ENCODE measurements at places on chromosomes 4 and X. TPM values are rescaled to one million over a fixed set of nuclear protein-coding genes. Genes with fewer than 3 reads are reported as not detected.

- DNase-seq: no peak
- H3K36me3 ChIP-seq: no peaks in the 10 kb centered on the region
- peak overlapping the region; percentile 58 for H3K4me3 ChIP-seq
- no peaks in the 10 kb centered on the region for H3K4me1 ChIP-seq
Observed at GRCh38 chrX:119398587-119398973, 556 bp upstream of the SLC25A43 start.

DNA sequence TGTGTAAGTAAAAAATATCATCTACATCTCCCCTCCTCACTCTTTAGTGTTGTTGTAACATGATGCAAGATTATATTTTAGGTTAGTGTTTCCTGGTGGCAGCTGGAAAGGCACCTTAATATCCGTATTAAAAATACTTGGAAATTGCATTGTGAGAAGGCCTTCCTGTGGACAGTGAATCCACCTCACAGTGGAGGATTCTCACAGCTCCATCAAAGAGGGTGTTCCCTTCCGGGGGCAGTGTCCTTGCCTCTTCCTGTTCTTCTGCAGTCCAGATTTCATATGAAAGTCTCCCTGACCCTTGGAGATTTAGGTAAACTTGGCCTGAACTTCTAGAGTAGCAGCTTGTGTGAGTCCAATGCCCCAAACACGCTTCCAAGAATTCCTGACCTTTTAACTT lies 29.9 kb upstream of the GAB1 start:
- no peak for DNase-seq
- H3K27ac ChIP-seq: no peak overlapping the region
- H3K36me3 ChIP-seq: no peaks in the 10 kb centered on the region
- H3K4me3 ChIP-seq: no peak overlapping the region
- H3K27me3 ChIP-seq: no peaks in the 10 kb centered on the region
- no peaks in the 10 kb centered on the region for H3K4me1 ChIP-seq

GRCh38 chr4:52431869-52432268 lies 227.2 kb downstream of the USP46 start:
- H3K4me3 ChIP-seq: no peak overlapping the region
- no peak overlapping the region for H3K27ac ChIP-seq
- H3K36me3 ChIP-seq: peaks cover 2% of the 10 kb centered on the region
- no peaks in the 10 kb centered on the region for H3K27me3 ChIP-seq

DNA sequence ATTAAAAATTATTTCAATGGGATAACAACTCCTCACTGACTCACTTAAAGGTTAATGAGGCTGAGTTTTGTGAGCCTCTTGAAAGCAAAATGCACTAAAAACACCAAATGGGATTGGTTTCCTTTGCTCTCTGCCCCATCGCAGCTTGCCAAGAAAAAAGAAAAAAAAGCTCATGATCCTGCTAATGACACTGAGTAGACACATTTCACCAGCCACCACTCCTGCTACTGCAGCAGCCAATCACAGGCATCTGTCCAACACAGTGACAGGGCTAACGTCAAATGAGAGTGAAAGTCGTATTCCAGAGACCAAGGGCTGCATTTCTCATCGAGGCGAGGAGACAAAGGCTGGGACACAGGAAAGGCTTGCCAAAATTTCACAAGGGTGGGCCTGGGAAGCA lies 5.2 kb downstream of the APBB2 start:
- no peak overlapping the region for H3K27ac ChIP-seq
- no peaks in the 10 kb centered on the region for H3K36me3 ChIP-seq
- H3K27me3 ChIP-seq: no peaks in the 10 kb centered on the region

- no peaks in the 10 kb centered on the region for H3K27me3 ChIP-seq
- H3K36me3 ChIP-seq: no peaks in the 10 kb centered on the region
- DNase-seq: no peak
- no peaks in the 10 kb centered on the region for H3K4me1 ChIP-seq
Observed at GRCh38 chrX:46179748-46180147, 365.5 kb downstream of the ZNF674 start.

DNA sequence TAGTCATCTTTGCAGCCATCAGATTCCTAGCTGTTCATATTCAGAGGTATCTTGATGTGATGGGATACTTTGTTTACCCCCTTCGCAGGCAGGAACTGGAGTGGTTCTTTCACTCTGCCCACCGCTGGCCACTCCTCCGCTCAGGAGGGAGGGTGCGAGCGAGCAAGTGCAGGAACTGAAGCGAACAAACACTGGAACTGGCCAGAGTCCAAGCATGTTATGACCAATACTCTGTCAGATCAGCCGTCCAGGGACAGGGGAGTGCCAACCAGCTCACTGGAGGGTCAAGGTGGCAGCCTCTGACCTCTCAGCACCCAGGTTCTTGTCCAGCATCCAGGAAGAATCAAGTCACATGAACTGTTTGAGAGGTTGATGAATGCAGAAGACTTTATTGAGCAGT lies 18.0 kb upstream of the MANBA start:
- H3K4me3 ChIP-seq: no peak overlapping the region
- no peak for DNase-seq
- no peaks in the 10 kb centered on the region for H3K4me1 ChIP-seq
- H3K27ac ChIP-seq: no peak overlapping the region

GRCh38 chr4:35228313-35228712 lies 1016.0 kb downstream of the ARAP2 start:
- H3K4me3 ChIP-seq: no peak overlapping the region
- no peak overlapping the region for H3K27ac ChIP-seq
- H3K36me3 ChIP-seq: no peaks in the 10 kb centered on the region
- no peaks in the 10 kb centered on the region for H3K27me3 ChIP-seq

GRCh38 chr4:88063634-88064296 lies 56.3 kb downstream of the PKD2 start:
- no peaks in the 10 kb centered on the region for H3K27me3 ChIP-seq
- H3K27ac ChIP-seq: no peak overlapping the region
- H3K4me3 ChIP-seq: no peak overlapping the region
- H3K4me1 ChIP-seq: no peaks in the 10 kb centered on the region
- no peak for DNase-seq

DNA sequence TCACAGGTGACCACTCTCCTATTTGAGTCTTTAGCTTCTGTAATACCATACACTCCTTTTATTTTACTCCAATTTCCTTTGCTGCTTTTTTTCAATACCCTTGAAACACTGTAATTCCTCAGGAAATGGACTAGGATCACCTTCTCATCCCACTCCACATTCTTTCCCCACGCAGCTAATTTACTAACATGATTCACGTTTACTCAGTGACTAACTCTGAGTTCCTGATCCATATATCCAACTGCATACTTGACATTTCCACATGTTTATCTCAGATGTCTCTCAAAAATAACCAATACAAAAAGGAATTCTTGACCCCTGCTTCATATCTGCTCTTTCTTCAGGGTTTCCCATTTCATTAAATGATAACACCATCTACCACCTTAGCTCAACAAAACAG lies 19.9 kb downstream of the RPS6KA6 start:
- H3K4me1 ChIP-seq: no peaks in the 10 kb centered on the region
- H3K36me3 ChIP-seq: no peaks in the 10 kb centered on the region
- DNase-seq: no peak

GRCh38 chr4:148443512-148444295 lies 1.5 kb upstream of the NR3C2 start:
- H3K27ac ChIP-seq: no peak overlapping the region
- DNase-seq: peak; percentile 89
- peak overlapping the region; percentile 71 for H3K4me3 ChIP-seq
- H3K27me3 ChIP-seq: no peaks in the 10 kb centered on the region
- no peaks in the 10 kb centered on the region for H3K4me1 ChIP-seq
- no peaks in the 10 kb centered on the region for H3K36me3 ChIP-seq

- peak overlapping the region; percentile 87 for H3K27ac ChIP-seq
- no peaks in the 10 kb centered on the region for H3K27me3 ChIP-seq
- no peak for DNase-seq
Observed at GRCh38 chr4:52510939-52511565, 148.0 kb downstream of the USP46 start.

DNA sequence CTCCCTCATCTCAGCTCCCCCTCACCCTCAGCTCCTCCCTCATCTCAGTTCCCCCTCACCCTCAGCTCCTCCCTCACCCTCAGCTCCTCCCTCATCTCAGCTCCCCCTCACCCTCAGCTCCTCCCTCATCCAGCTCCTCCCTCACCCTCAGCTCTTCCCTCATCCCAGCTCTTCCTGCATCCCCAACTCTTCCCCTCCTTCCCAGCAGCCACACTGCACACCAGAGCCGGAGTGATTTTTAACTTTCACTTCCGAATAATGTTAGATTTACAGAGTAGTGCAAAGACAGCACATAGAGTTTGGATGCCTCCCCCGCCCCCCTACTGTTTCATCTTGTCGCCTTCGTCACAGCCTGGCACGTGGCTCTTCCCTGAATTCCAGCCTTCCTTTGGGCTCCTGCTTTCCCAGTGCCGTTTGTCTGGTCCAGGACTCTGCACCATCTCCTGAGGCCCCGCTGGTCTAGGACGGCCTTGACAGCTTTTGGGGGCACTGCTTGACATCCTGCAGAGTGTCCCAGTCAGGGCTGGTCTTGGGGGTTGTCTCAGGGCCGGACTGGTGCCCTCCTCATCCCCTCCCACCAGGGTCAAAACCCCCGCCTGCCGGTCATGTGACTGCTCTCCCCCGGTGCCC lies 110.2 kb downstream of the FAM53A start:
- no peaks in the 10 kb centered on the region for H3K36me3 ChIP-seq
- no peak overlapping the region for H3K27ac ChIP-seq
- H3K4me1 ChIP-seq: no peaks in the 10 kb centered on the region
- DNase-seq: peak; percentile 12
- H3K27me3 ChIP-seq: no peaks in the 10 kb centered on the region

The FAM53A gene
- total RNA-seq: 1.5 TPM

The OCIAD1 gene
- total RNA-seq: 81.5 TPM

The SYTL5 gene
- total RNA-seq: not detected

The ETDB gene
- not detected for total RNA-seq

The RNF128 gene
- total RNA-seq: not detected

The TBX22 gene
- not detected for total RNA-seq

The GRIA3 gene
- 7.2 TPM for total RNA-seq

The PNCK gene
- 4.9 TPM for total RNA-seq
